Activated T-helper 1 cell treated with anti-CD3 and anti-CD28 coated beads, Interleukin-12 subunit alpha, Interleukin-12 subunit beta, Interleukin-2, Interleukin-4 antibody, amounts not matched to agents 30 ng/mL and 10 ng/mL and 1 ng/mL, durations not matched to agents 14 hours and 24 hours and 36 hours (primary cell): ENCODE measurements at places on chromosomes 16 and 17. TPM values are rescaled to one million over a fixed set of nuclear protein-coding genes. Genes with fewer than 3 reads are reported as not detected.
A peak's percentile ranks its signal among the peaks of the same experiment; 100 is the strongest.

DNA sequence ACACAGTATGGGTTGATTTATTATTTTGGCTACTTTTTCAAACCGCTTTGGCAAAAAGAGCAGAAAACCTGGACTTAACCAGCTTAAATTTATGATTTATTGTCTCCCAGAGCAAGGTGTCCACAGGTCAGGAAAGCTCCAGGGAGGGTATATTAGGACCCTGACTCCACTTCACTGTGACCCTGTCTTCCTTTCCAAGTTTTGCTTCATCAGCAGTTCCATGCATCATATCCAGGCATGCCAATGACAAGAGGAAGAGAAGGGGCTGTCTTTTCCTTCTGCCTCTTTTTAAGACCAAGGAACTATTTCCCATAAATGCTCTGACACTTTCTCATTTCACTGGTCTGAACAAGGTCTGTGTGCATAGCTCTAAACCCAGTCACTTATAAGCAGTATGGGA, 316.8 kb downstream of the CA10 start:
- no peak overlapping the region for H3K27ac ChIP-seq
- DNase-seq, result no peak
- H3K27me3 ChIP-seq, result peaks cover 2% of the 10 kb centered on the region
- H3K36me3 ChIP-seq, result no peaks in the 10 kb centered on the region
- H3K4me1 ChIP-seq, result no peaks in the 10 kb centered on the region

PRR29 gene
- 0.44 and 0.91 TPM in 2 replicates for total RNA-seq

- peaks cover 16% of the 10 kb centered on the region for H3K27me3 ChIP-seq
- H3K4me3 ChIP-seq, result no peak overlapping the region
- H3K4me1 ChIP-seq, result peaks cover 4% of the 10 kb centered on the region
- no peak for DNase-seq
- H3K36me3 ChIP-seq, result no peaks in the 10 kb centered on the region
These were observed 65.7 kb upstream of the MED13 start for GRCh38 chr17:62130739-62131138.

DNA sequence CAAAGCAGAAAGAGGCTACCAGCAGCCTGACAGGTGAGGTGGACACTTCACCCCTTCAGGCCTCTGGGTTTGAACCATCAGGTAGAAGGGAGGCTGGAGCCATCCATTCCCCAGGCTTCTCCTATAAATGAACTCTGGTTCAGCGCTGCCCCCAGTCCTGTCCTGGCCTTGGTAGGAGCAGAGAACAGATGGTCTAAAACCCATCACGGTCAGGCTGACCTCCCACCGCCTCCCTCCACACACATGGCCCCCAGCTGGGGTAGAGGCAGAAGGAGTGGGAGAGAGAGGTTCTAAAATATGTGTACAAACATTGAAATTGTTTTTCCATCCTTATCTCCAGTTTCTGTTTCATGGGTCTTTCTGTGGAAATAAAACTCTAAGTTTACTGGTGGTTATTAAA, 59.7 kb upstream of the DNAJA2 start:
- no peak overlapping the region for H3K27ac ChIP-seq
- DNase-seq, result no peak
- H3K36me3 ChIP-seq, result no peaks in the 10 kb centered on the region
- H3K27me3 ChIP-seq, result peaks cover 6% of the 10 kb centered on the region
- no peaks in the 10 kb centered on the region for H3K4me1 ChIP-seq

CACNA1G gene
- 0.05 and 0.07 TPM in 2 replicates for total RNA-seq

CYBA gene
- total RNA-seq, result 218 and 219 TPM in 2 replicates

GRCh38 chr16:1524366-1524765, 9.1 kb upstream of the TMEM204 start:
- no peak overlapping the region for H3K4me3 ChIP-seq
- DNase-seq, result no peak
- H3K36me3 ChIP-seq, result no peaks in the 10 kb centered on the region
- peaks cover 4% of the 10 kb centered on the region for H3K4me1 ChIP-seq
- no peak overlapping the region for H3K27ac ChIP-seq

- peaks cover 27% of the 10 kb centered on the region for H3K36me3 ChIP-seq
- peak overlapping the region; percentile 96 for H3K27ac ChIP-seq
These were observed 38.1 kb downstream of the CDRT15 start for GRCh38 chr17:14198575-14198974.

SGSM2 gene
- total RNA-seq, result 39.1 and 45.9 TPM in 2 replicates

CHD9NB gene
- total RNA-seq, result 0.24 and 1.1 TPM in 2 replicates
